ENCODE measurements at places on chromosomes 1 and 21. TPM values are rescaled to one million over a fixed set of nuclear protein-coding genes. Genes with fewer than 3 reads are reported as not detected.

GRCh38 chr1:157269656-157270375 is 131.6 kb upstream of the ETV3 start:
- H3K4me1 ChIP-seq, result peaks cover 30% of the 10 kb centered on the region
- no peaks in the 10 kb centered on the region for H3K27me3 ChIP-seq
- no peak overlapping the region for H3K4me3 ChIP-seq
- no peak overlapping the region for H3K27ac ChIP-seq

- H3K4me3 ChIP-seq, result no peak overlapping the region
- DNase-seq, result no peak
- H3K36me3 ChIP-seq, result no peaks in the 10 kb centered on the region
- no peak overlapping the region for H3K27ac ChIP-seq
Measured at GRCh38 chr1:234729561-234730474, 119.8 kb upstream of the IRF2BP2 start.

EVI5 gene
- 21.5 TPM for total RNA-seq

- no peak overlapping the region for H3K4me3 ChIP-seq
- no peaks in the 10 kb centered on the region for H3K27me3 ChIP-seq
- DNase-seq, result no peak
- H3K4me1 ChIP-seq, result no peaks in the 10 kb centered on the region
Measured at GRCh38 chr1:86718786-86719185, 14.4 kb downstream of the SH3GLB1 start.

- DNase-seq, result peak; percentile 78
- peak overlapping the region; percentile 16 for H3K27ac ChIP-seq
- peaks cover 16% of the 10 kb centered on the region for H3K4me1 ChIP-seq
- no peaks in the 10 kb centered on the region for H3K36me3 ChIP-seq
- no peaks in the 10 kb centered on the region for H3K27me3 ChIP-seq
Measured at GRCh38 chr1:167904652-167905130, 9.2 kb downstream of the ADCY10 start.

NCAM2 gene
- not detected for total RNA-seq

GSTM5 gene
- total RNA-seq, result not detected

DNA sequence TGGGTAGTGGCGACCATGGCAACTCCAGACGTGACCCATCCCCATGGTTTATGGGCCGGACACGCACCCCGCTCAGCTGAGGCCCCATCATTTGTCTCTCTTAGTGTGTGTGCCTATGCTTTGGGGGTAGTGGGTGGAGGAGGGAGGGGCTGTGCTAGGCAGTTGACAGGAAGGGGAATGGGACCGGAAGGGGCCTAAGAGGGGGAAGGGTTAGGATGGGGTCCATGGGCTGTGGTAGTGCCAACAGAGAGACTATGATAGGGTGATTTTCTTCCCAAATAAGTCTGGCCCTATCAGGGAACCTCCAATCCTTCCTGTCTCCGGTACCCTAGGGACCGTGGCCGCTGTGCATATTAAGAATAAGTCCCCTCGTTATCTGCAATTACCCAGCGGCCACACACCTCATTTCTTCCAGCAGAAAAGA is 9.9 kb downstream of the DMAP1 start:
- no peaks in the 10 kb centered on the region for H3K4me1 ChIP-seq
- H3K27me3 ChIP-seq, result no peaks in the 10 kb centered on the region
- peaks cover 37% of the 10 kb centered on the region for H3K36me3 ChIP-seq
- H3K4me3 ChIP-seq, result no peak overlapping the region

Measured in SJSA1 (cell line).